Stimulated activated CD4-positive, alpha-beta T cell treated with anti-CD3 and anti-CD28 coated beads, Interleukin-1b, Interleukin-23, amount 100 ng/mL, for 4 hours (primary cell): ENCODE measurements at places on chromosomes 4 and X.

- DNase-seq = no peak
These were observed 262.1 kb upstream of the CXXC4 start for GRCh38 chr4:104756837-104757236.

GRCh38 chr4:115119804-115120352 lies 6.5 kb upstream of the NDST4 start:
- no peak for DNase-seq

DNA sequence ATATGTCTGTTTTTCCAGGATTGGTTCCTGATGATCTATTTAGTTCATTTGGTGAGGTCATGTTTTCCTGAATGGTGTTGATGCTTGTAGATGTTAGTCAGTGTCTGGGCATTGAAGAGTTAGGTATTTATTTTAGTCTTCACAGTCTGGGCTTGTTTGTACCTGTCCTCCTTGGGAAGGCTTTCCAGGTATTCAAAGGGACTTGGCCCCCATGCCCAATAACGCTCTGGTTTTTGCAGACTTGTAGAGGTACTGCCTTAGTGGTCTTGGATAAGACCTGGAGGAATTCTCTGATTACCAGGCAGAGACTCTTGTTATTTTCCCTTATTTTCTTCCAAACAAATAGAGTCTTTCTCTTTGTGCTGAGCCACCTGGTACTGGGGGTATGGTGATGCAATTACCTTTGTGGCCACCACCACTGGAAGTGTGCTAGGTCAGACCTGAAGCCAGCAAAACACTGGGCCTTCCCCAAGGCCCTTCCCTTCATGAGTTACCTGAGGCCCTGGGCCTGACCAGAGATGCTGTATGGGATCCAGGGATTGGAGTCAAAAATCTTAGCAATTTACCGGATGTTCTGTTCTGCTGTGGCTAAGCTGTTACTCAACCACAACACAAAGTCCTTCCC lies 63.3 kb upstream of the RXFP1 start:
- DNase-seq = no peak

DNA sequence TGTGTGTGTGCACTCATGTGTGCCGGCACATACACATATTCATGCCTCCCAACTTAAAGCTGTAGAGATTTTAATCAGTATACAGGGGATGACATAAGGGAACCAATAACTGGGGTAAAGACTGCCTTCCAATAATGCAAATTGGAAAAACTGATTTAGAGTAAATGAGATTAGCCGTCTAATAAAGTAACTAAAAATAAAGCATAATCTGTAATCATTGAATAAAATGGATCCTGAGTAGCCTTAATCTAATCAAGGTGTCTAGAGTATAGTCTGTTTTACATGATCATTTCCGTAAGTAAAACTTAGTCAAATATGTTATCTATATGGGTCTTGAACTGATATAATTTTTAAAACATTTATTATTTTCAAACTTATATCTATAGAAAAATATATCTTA lies 925.8 kb downstream of the FSTL5 start:
- DNase-seq = no peak

DNA sequence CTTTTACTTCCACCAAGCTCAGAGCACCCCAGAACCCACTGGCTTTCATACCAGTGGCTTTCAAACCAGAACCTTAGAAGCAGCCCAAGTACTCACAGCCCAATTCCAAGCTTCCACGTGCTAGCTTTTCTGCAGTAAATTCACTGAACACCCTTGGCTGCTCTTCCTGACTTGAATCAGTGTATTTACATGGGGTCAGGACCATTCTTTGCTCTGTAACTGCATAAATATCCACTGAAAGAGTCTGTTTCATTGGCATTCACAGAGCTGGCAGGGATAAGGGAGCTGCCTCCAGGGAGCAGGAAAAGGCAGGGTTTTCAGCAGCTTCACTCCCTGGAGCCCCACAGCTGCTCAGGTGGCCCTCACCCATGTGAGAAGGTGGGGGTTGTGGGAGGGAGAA lies 43.8 kb downstream of the RAI2 start:
- no peak for DNase-seq

- DNase-seq = no peak
These were observed 581 bp upstream of the FAM114A1 start for GRCh38 chr4:38866973-38867477.

- DNase-seq = no peak
These were observed 1077.6 kb downstream of the FAM133A start for GRCh38 chrX:94751611-94752010.

DNA sequence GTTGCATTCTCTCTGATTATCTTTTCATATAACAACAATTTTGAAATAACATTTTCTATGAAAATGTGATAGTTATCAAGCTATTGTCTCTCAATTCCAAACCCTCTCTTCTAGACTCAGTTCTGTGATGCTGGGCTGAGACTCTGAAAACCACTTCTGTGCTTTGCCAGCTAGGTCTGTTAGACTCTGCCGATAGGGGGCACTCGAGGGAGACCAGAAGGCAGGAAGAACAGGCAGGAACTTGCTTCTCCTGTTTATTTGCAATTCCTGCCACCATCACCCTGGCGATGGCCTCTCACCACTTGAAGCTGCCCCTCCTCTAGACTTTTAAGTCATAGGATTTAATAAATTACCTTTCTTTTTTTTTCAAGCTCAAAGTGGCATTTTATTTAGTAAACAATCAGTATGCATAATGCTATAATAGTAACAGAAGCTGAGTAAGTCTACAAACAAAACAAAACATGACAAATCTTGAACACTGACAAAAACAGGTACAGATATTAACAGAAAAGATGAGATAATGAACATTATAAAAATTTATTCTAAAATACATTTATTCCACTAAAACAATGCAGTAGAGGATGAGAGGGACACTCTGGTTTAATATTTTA lies 49.7 kb downstream of the RASL11B start:
- DNase-seq = peak; percentile 52

- no peak for DNase-seq
These were observed 239.3 kb downstream of the GRIA2 start for GRCh38 chr4:157459785-157460184.

GRCh38 chr4:77776182-77777134 lies 42.7 kb downstream of the CNOT6L start:
- no peak for DNase-seq

DNA sequence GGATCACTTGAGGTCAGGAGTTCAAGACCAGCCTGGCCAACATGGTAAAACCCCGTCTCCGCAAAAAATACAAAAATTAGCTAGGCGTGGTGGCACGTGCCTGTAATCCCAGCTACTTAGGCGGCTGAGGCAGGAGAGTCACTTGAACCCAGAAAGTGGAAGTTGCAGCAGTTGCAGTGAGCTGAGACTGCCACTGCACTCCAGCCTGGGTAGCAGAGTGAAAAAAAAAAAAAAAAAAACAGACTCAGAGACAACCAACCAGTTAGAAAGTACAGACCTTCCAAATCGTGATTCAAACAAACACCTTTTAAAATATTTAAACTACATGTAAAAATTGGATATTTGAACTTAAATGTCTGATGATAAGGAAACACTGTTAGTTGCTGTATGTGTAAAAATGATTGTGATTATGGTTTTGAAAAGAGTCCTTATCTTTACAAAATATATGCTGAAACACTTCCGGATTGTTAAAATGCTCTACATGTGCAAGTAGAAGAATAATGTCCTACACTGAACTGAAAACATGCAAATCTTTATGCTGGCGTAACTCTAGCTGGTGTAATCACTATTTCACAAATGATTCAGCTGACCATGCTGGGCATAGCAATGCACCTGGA lies 37.8 kb downstream of the SH3KBP1 start:
- no peak for DNase-seq

GRCh38 chrX:130799393-130799792 lies 103.6 kb downstream of the ENOX2 start:
- no peak for DNase-seq
